Activated T-cell treated with anti-CD3 and anti-CD28 coated beads, Interleukin-2, amount 50 U/mL, for 1 hour (primary cell): ENCODE measurements at places on chromosomes 5 and 9.

DNA sequence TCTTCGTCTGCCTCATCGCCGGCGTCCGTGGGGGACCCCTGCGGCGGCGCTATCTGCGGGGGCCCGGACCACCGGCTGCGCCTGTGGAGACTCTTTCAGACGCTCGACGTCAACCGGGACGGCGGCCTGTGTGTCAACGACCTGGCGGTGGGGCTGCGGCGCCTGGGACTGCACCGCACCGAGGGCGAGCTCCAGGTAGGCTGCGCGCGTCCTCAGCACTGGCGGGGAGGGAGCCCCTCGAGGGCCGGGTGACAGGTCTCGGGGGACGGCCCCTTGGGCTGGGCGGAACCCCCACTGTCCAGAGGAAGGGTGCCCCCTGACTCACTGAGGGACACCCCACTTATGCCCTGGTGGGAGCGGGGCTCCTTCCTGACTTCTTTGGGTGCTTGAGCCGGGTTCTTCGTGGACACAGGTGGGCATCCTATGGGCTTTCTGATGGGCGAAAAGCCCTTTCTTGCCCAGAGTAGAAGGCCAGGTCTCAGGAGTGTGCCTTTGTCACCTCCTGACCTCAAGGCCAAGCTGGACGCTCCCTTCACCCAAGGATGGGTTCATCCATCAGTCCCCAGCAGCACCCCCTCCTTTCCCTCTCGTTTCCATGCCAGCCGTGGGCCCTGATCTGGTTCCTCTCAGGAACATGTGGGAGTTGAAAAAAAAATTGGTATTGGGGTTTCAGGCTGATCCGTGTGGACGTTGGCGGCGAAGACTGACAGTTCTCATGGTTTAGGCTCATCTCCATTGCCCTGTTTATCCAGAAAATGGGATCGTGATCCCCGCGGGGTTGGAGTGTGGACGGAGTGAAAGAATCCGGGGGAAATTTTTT lies 564 bp downstream of the SLC25A25 start:
- no peak for DNase-seq

- DNase-seq, result no peak
These were observed 8.4 kb upstream of the RUSC2 start for GRCh38 chr9:35481347-35481975.

GRCh38 chr5:54551292-54551691 lies 33.7 kb downstream of the SNX18 start:
- no peak for DNase-seq

DNA sequence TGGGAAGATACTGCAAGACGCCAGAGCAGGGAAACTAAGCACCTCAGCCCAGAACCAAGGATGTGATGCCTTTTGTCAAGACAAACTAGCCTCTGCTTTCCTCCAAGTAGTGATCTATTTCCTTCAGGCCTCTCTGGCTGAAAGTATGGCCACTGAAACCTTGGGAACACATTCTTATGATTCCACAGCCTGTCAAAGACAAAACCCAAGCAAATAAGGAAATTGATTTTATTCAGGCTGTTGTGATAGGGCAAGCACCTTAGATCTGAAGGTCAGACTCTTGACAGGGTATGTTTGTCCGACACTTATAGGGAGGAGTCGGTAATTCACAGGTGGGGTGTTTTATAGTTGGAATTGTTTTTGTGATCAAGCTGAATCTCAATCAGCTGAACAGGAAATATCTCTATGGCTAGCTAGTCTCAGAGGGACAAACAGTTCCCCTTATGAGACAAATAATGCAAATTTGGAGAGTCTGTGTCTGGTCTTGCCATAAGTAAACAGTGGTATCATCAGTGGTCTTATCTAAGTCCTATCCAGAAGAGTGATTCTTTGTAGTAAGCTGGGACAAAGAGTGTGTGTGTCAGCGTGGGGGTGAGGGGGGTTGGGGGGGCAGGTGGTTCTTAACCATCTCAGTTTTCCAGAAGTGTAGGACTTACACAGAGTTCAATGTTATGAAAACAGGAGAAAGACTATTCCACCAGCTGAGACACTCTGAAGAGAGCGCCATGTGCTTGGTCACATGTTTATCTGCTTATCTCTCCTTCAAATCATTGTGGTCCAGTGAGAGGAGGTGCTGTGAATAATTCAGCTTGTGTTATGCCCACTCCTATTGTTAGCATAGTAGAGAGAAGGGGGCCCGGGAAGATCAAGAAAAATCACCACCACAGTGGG lies 6.7 kb upstream of the ZCCHC10 start:
- DNase-seq, result no peak

DNA sequence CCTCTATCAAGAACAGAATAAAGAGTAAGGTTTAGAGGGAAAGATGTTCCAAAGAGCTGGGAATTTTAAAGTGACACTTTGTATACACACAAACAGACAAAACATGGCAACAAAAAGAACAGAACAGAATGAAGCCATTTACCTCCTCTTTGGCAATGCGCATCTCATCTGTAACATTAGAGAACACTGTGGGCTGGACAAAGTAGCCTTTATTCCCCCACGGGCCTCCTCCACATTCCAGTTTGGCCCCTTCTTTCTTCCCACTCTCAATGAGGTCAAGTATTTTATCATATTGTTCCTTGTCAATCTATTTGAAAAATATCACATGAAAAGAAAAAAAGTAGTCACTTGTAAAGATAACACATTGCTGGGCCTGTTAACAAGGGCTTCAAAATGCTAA lies 41.0 kb downstream of the ALDH1A1 start:
- no peak for DNase-seq

GRCh38 chr9:89638359-89638758 lies 33.5 kb downstream of the GADD45G start:
- no peak for DNase-seq

- no peak for DNase-seq
These were observed 77.7 kb upstream of the PPP2R2B start for GRCh38 chr5:146956217-146956616.

DNA sequence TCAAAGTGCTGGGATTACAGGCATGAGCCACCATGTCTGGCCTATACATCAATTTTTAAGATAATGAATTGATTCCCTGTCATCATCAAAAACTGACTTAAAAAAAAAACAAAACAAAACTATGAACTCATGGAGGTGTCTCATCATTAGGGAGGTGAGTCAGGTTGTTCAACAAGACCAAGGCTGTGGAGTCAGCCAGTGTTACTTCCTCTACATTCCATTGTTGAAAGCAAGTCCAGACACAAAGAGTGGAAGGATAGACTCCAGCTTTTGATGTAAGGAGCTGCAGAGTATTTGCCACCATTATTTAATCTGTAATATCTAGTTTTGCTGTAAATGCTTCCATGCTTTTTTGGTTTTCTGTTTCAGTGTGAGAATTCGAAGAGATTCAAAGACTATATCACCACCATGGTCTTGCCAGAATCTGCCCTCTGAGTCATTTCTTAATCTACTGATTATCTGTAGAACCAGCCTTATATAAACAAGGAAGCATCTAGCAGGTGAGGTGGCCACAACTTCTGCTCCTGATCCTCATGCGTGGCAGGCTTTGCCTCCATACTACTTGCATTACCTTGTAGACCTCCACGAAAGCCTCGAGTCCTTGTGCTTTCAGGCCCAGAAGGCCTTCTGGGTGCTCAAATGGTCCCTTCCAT lies 156.1 kb downstream of the FGF1 start:
- DNase-seq, result no peak

- no peak for DNase-seq
These were observed 19.5 kb downstream of the B4GALT1 start for GRCh38 chr9:33147416-33148169.

- no peak for DNase-seq
These were observed 4.4 kb upstream of the GTF3C5 start for GRCh38 chr9:133026426-133026825.

DNA sequence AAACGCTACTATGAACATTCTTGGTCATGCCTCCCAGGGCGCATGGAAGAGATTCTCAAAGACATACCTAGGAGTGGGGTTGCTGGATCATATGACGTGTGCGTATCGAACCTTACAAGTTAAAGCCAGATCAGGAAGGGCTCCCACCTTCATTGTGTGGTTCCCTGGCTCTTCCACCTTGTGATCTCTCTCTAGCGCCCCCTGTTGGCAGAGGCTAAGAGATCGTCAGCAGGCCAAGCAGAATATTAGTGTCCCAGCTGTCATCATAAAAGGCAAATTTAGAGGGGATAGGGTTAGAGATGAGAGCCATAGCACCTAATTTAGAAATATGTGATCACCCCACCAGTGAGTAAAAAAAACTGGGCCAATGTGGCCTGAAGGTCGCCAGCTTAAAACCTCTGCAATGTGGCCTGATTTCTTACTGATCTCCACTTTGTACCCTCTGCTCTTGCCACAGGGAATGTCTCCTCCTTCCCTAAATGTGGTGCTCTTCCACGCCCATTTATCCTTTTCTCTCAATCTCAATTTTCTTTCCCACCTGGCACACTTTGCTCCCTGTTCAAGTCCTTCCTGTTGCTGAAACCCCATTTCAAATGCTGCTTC lies 91.7 kb upstream of the SHB start:
- peak; percentile 43 for DNase-seq

- DNase-seq, result no peak
These were observed 30.4 kb downstream of the RNF145 start for GRCh38 chr5:159178978-159179377.

- no peak for DNase-seq
These were observed 128.1 kb upstream of the MINAR2 start for GRCh38 chr5:129619782-129620181.

GRCh38 chr9:95024097-95024671 lies 293.3 kb downstream of the FANCC start:
- DNase-seq, result no peak

DNA sequence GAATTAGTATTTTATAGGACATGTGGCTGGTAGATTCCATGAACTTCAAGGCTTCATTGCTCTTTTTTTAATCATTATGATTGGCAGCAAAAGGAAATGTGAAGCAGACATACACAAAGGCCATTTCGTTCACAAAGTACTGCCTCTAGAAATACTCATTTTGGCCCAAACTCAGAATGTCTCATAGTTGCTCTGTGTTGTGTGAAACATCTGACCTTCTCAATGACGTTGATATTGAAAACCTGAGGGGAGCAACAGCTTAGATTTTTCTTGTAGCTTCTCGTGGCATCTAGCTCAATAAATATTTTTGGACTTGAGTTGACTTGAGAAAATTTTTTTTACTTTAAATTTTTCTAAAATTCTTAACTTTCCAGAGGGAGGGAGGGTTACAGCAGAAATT lies 12.4 kb downstream of the KCNV2 start:
- no peak for DNase-seq

- no peak for DNase-seq
These were observed 11.5 kb downstream of the ANXA1 start for GRCh38 chr9:73162987-73163768.

GRCh38 chr5:10329820-10330481 lies 22.2 kb upstream of the CMBL start:
- DNase-seq, result no peak
